ENCODE measurements at places on chromosomes 3 and 15.

- DNase-seq = peak; percentile 90
Measured at GRCh38 chr3:79521221-79521848, 246.5 kb downstream of the ROBO1 start.

DNA sequence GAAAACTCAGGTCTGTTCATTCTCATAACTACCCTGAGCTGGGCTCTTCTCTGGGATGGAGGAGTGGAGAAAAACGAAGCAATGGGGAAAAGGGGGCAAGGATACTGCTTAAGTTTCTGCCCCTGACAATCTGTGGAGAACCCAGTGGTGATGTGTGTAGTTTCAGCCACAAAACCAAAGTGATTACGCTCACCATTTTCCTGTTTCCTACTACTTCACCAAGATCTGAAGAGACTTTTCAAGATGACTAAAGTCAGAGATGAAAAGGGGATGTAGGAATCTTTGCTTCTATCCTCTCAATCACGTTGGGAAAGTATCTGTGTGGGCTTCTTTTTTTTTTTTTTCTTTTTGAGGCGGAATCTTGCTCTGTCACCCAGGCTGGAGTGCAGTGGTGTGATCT, 8.3 kb upstream of the UBE2E1 start:
- no peak for DNase-seq

DNA sequence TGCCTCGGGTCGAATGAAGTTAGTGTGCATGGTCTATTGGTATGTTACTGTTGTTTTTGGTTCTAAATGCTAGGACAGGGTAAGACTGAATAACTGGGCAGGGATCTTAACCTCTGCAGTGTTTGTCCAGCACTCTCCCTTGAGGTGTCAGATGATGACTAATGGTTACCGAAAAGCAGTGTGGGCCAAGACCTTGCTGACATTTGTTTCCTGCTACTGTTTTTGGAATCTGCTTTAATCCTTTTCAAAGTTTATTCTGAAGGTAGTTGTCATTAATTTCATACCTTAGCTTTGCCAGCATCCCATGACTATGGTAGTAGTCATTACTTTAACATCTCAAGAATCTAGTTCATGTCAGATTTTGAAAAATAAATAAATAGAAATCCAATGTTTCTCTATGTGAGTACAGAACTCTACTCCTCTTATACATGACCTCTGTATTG, 117.0 kb downstream of the P3H2 start:
- DNase-seq = no peak

DNA sequence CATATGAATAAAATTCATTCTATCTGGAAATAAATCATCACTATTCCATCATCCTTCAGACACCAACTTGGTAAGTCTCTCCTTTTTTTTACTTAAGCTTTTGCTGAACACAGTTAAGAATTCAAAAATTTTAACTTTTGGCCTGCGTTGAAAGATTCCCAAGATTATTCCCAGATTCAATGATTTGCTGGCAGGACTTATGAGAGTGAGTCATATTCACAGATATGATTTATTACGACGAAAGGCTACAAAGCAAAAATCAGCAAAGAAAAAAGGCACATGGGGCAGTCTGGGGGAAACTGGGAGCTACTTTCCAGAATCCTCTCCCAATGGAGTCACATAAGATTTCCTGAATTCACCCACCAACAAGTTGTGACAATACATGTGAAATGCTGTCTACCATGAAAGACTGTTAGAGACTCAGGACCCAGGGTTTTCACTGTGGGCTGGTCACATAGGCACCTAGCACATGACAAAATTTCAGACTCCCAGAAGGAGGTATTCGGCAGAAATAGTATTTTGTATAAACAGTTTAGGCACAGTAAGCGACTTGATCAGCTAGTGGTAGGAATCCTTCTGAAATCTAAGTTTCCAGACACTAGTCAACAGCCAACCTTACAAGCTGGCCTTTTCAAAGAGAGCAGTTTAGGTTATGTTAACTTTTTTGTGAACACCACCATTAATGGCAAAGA, 82.1 kb downstream of the DLG1 start:
- no peak for DNase-seq

DNA sequence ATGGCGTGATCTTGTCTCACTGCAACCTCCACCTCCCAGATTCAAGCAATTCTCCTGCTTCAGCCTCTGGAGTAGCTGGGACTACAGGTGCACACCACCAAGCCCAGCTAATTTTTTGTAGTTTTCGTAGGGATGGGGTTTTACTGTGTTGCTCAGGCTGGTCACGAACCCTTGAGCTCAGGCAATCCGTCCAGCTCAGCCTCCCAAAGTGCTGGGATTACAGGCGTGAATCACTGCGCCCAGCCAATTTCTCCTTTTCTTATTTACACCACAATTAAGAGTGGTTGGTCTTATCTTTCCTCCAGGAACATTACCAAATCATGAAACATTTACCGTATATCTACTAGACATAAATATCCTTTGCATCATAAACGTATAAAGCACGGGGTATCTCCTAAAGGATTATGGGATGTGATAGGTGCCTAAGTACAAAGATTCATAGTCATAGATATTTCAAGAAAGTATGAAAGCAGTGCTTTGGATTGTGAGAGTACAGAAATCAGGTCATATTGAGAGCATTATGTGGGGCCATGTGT, 194.5 kb downstream of the RBMS3 start:
- no peak for DNase-seq

DNA sequence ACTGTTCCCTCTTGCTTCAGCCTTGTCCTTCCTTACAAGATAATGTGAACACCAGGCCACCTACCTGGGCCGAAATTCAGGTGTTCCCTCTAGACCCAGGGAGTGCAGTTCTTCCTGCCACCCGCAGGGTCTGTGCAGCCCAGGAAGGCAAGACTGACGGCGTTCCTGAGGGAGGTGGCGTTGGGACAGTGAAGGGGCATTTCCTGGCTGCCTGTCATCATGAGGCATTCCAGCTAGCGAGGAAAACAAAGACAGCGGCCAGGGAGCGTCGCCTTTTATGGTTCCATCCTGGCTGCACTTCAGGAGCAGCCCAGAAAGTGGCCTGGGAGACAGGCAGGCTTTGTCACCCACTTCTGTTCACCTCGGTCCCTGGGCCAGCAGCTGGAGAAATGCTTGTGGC, 84.8 kb upstream of the WNT5A start:
- peak; percentile 63 for DNase-seq

- DNase-seq = no peak
Measured at GRCh38 chr3:9747267-9747666, 2.5 kb upstream of the OGG1 start.

GRCh38 chr15:43919540-43920253, 92.9 kb downstream of the WDR76 start:
- DNase-seq = no peak

DNA sequence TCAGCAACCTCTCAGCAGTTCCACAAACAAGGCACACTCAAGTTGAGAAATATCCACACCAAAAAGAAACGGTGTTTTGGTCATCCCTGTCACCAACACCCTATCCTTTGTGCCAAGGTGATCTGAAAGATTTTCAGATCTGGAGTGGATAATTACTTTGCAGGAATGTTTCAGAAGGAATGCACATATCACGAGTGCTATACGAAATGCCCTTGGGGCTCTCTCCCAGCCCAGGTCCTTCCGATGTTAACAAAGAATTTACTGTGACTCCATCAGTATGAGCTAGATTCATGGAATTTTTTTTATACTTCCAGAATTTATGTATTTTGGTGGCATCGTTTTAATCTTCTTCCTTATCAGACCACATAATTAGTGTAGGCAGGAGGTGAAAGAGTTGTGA, 105.0 kb downstream of the GRM7 start:
- no peak for DNase-seq

DNA sequence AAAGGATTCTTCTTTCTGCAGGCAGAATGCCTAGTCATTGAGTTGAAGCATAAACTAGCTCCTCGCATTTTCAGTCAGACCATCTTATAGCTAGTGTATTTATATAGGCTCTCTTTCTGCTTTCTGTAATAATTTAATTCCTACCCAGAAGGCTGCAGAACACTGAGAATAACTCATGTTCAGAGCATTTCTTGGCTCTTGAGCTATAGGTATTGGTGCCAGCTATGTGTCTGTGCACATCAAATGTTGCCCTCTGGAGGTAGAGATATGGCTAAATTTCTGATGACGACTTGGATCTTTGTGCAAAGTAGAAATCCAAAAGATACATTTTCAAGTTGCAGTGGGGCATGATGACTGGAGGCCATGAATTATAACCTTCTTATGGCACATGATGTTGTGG, 336.2 kb upstream of the TPM1 start:
- peak; percentile 10 for DNase-seq

GRCh38 chr3:8490079-8490552, 11.5 kb upstream of the LMCD1 start:
- DNase-seq = peak; percentile 51

GRCh38 chr15:37595426-37595970, 338.9 kb upstream of the TMCO5A start:
- no peak for DNase-seq

- no peak for DNase-seq
Measured at GRCh38 chr15:78139578-78139977, 8.3 kb upstream of the CIB2 start.

GRCh38 chr3:71785532-71786216, 726 bp upstream of the PROK2 start:
- DNase-seq = peak; percentile 72

DNA sequence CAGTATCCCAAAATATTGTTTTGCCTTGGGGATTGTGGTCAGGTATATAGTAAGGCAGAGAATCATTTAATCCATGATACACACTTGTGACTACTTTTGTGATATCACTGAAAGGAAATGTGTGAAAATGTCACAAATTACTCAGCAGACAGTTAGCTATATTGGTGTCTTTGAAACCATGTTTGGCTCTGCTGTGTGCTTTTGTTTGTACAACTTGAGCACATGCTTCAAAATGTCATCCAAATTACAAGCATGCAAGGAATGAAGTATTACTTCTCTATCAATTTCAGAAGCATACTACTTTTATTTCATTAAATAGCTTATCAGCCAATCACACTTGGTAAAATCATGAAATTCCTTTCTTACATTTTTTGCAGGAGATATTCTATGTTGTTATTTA, 619.0 kb upstream of the AGTR1 start:
- no peak for DNase-seq

DNA sequence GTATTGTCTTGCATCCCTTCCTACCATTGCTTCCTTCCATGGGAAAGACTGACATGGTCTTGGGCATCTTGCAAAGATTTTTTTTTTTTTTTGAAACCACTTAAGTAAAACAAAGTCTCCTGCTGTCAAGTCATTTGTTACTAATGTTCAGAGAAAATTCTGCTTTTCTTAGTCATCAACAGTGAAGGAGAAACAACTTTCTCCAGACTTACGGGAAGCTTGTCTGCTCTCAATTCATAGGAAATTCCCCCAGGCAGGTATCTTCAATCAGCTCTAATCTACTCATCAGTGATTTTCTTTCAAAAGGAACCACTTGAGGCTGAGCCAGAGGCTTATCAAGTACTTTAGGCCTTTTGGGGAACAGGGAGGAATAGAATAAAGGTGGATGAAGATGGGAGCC, 15.9 kb upstream of the DRD3 start:
- no peak for DNase-seq

- no peak for DNase-seq
Measured at GRCh38 chr3:118799303-118799702, 235.3 kb downstream of the IGSF11 start.

DNA sequence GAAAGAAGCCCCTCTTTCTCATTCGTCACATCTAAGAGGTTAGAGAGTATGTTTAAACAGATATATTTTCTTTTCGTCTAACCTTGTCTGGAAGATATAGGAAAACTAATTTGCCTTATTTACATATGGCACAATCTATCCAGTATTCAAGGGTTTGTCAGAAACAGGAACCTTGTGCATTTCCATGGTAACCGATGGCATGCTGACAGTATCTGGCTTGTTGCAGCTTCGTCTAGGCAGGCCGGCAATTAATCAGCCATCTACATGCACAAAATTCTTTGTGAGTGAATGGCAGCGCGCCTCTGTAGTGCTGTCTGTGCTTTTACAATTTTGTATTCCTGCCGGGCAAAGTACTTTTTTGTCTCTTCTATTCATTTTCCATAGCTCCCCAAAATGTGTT, 294.0 kb upstream of the SOX2 start:
- peak; percentile 60 for DNase-seq

- DNase-seq = no peak
Measured at GRCh38 chr3:142064454-142064853, 84.9 kb downstream of the TFDP2 start.

- peak; percentile 58 for DNase-seq
Measured at GRCh38 chr3:61666615-61667330, 105.4 kb downstream of the PTPRG start.
